Activated naive CD4-positive, alpha-beta T cell (primary cell): ENCODE measurements at places on chromosomes 2 and 18.

DNA sequence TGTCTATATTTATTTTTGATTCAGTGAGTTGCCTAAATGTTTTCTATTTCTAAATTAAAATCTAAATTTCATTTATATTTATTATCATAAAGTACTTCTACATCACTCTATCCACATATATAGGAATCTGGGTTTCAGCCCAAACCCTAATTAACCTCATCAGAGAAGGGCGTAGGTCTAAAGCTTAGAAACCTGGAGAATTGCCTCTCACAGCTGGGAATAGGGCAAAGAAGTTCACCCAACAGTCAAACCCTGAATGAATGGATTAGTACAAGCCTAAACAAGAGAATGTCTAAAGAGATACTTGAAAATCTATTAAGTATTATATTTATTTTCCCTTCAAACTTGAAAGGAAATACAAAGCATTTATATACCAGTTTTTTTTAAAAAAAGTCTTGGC is 26.2 kb downstream of the TFPI start:
- DNase-seq: no peak

- no peak for DNase-seq
Observed at GRCh38 chr2:176160251-176160985, 3.3 kb downstream of the HOXD3 start.

DNA sequence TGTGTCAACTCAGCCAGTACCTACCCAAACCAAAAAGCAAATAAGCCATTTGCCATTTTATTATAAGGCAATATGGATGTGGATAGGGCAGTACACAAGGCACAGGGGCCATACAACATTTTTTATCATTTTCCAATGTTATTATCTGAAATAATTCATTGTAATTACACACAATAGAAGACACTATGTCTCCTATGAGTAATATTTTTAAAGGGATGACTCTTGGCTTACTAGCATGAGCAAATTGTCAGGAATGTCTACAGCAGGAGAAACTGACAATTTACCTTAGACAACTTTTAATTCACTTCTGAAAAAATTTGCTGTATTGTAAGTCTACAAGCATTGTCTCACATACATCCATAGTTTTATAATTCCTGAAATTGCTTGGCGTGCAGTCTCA is 1193.9 kb upstream of the CELF4 start:
- no peak for DNase-seq

GRCh38 chr2:23592898-23593751 is 208.1 kb downstream of the KLHL29 start:
- DNase-seq: no peak

DNA sequence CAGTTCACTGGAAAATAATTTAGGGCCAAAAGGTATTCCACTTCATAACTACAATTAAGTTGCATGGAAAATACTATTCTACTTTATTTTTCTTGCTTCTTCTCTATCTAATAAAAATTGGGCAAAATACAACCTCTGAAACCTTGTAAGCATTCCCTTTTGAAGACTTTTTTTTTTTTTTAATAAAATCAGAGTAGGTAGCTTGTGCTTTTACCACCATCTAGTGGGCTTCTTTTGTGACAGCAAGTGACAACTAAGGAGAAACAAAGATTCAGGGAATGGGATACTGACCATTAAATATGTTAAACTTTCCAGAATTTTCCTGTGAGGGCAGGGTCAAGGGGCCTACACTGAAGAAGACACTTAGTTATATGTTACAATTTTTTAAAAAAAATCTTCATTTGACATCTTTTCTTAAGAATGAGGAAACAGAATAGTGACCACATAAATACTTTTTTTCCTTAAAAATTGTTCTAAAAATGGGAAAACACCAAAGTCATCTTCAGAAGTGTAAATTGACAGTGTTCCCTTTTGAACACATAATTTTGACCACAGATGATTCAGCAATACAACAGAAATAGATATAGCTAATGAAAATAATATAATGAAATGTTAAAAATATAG is 1183.2 kb upstream of the ACVR2A start:
- DNase-seq: no peak

DNA sequence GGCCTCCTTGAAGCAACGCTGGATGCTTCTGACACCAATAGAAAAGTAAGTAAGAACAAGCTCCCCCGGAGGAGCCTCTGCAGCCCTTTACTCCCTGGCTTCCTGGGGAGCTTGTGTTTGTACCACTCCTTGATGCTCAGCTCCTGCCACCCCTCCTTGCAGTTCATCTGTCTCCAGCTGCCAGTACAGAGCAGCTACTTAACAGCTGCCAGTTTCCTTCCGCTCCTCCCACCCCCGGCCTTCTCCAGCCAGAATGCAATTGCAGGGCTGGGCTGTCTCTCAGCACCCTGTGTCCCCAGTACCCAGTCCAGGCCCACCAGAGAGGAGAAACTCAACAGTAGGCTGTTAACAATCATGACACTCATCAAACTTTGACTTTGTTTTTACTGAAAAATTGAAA is 109.4 kb downstream of the AOX1 start:
- no peak for DNase-seq

DNA sequence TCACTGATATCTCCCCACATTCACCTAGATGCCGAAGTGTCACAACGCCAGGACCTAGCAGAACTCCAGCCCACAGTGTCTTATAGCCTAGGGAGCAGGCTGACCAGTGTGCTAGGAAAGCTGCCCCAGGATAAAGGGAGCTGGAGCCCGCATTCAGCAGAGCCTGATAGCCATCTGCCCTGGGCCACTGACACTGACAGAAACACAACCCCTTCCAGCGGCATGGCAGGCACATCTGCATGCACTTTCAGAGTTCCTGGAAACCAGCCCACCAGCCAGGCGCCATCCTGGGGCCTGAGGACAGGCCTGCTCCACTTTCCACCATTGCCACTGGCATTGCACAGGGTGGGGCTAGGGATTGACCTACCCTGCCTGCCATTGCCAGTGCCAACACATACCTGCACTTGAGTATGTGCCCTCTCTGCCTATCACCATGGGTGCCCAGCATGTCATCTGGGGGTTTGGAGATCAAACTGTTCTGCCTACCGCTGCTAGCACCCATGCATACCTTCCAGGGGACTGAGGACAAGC is 290.1 kb upstream of the KLHL14 start:
- DNase-seq: no peak

- no peak for DNase-seq
Observed at GRCh38 chr18:68498185-68498584, 216.7 kb downstream of the TMX3 start.

- no peak for DNase-seq
Observed at GRCh38 chr2:76464310-76464709, 753.6 kb upstream of the GCFC2 start.
